ENCODE measurements at places on chromosomes 2 and 18.

DNA sequence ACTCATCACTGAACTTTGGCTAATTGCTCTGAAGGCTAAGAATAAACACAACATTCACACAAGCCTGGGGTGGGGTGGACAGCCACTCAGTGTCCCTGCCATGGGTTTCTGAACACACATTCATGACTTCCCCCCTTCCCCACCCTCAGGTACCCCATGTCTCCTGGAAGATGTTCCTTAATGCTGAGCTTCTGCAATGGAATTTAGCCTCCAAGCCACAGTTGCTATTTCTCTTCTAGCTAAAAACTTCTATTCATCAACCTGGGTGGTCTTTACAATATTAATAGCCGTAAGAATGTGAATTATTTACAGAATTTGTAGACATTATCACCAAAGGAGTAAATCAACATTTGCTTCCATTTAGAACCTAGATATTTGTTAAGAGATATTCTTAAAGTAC is 175.1 kb downstream of the ACKR3 start:
- DNase-seq: no peak

DNA sequence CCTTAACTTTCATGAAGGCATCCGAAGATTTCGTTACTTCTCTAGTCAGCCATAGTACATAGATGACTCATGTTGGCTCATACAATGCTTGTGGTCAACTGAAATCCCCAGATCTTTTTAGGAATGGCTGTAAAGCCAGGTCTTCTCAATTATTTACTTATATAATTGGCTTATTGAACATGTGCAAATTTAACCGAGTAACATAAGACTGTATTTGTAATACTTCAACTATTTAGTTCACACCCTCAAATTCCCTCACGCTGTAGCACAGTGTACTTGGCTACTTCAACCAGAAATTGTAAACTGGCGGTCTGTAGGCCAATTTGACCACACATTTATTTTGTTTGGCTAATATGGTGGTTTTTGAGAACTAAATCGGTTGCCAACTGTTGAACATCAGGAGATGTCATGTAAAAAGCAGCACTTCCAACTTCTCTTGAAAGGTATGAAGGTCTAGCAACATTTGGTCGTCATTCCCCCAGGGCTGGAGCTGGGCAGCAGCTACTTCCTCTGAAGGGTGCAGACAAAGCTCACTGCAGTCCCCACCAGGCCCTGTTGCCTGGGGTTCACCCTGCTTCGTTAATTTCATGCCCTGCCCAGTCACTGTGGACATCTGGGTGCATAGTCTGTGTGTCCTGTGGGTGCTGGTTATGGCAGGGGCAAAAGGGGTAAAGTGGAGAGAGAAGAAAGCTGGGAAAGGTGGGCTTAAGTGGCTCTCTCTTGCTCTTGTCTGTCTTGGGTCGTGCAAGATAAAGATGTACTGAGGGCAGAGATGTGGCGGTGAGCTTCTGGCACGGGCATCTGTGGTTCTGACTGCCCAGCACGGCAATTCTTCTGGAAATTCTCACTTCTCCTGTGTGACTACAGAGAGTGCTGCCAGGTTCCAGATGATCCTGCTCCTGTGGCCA is 3.2 kb upstream of the SH3RF3 start:
- DNase-seq: peak; percentile 99

GRCh38 chr2:146785101-146785500 is 1059.7 kb upstream of the ACVR2A start:
- no peak for DNase-seq

GRCh38 chr2:176095421-176095820 is 2.9 kb downstream of the HOXD13 start:
- no peak for DNase-seq

DNA sequence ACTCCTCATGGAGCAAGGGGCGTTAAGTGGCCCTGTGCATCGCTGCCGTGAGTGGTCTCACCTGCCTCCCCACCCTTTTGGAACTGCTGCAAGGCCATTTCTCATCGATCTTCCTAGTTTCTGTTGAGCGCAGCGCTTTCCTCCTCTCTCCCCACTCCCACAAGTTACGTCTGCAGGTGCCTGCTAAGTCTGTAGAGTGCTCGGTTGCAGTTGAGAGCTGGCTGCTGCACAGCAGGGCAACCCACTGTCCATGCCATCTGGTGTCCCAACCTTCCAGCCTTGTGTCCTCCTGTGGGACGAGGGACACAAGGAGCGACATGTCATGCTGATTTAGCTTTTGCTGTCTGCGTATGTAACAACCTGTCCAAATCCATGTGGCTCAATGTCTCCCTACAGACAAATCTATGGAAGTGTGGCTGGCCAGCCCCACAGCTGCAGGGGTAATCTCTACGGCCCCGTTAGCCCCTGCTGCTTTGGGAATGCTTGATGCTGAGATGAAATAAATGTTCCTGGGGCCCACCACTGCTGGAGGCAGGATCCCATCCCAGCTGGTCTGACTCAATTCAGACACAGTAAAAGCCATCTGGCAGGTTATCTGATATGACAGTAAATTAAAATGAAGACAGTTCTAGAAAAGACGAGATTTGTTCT is 68.1 kb upstream of the TCF7L1 start:
- DNase-seq: no peak

- no peak for DNase-seq
These were observed 50.1 kb downstream of the ITGAV start for GRCh38 chr2:186639939-186640338.
